NCI-H1436 treated with DMSO at 0.1 percent for 48 hours (cell line): ENCODE measurements at places on chromosomes 2 and 18.

- DNase-seq: no peak
These were observed 1693.4 kb upstream of the SLC39A10 start for GRCh38 chr2:193963472-193964119.

DNA sequence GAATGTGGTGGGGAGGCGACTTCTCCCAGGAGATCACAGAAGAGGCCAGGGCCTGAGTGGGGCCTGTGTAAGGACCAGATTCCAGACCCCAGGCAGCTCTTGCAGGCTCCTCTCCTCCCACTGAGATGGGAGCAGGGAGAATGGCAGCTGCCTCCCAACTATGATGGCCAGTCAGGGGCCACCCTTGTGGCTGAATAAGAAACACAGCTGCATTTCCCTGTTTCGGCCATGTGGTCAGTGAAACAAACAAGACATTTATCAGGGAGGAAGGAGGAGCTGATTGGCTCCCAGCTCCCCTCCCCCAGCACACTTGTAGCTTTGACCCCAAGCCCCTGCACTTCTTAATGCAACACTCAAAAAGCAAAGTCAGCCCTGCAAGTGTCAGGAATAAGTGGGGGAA lies 143.5 kb downstream of the CELF4 start:
- DNase-seq: no peak

- DNase-seq: no peak
These were observed 416.5 kb downstream of the BCL11A start for GRCh38 chr2:60136913-60137312.

GRCh38 chr2:191869781-191870180 lies 22.9 kb upstream of the CAVIN2 start:
- no peak for DNase-seq

- no peak for DNase-seq
These were observed 1063.8 kb downstream of the SOCS6 start for GRCh38 chr18:71352618-71353017.

DNA sequence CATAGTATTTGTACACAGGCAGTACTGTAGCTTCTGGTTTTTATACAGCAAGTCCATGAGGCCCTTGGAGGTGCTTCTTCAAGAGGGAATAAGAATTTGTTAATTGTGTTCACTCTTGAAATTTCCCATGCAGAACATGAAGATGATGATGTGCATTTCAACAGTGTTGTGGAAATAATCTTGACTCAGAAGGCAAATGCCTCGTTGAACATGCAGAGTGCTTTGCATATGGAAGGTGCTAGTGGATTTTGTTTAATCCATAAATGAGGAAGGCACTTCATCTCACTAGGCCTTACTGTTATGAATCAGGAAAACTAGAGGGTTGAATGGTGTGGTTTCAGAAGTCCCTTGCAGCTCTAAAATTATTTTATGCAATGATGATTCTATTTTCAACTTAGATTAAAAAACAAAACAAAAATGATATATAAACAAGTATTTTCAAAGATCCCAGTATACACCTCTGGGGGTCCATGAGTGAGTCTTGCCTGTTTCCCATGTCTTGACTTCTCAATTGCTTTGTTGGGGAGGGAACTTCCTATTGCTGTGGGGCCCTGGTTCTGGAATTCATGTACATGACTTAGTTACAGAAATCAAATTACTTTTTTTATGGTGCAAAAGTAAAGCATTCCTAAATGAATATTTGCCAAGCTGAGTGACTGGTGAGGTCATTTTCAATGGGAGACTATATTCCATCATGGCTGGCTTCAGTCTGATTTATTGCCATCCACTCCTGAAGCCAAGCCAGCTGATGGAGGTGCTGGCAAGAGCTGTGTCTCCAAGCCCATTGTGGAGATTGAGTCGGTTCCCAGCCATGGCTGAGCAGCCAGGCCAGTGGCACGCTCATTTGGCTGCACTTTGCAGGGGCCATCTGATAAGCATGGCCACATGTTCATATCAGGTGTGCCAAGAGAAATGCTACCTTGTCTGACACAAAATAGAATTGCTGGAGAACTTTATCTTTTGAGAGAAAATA lies 56.5 kb downstream of the MGAT5 start:
- DNase-seq: no peak

DNA sequence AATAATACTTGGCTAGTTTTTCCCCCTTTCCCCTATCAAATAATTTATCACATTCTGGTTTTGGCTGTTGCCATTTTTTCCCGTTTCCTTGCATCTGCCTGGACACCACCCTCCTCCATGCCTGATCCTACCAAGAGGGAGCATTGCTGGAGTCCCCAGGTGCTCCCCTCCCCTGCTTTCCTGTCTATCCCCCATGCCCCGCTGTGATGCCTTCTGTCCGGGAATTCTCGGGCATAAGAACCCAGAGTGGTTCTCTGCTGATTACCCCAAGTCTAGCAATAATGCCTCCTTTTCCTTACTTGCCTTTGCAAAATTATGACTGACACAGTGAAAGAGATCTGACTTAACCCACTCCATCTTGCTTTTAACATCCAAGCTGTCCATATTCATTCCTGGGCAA lies 248.0 kb upstream of the PXDN start:
- no peak for DNase-seq

DNA sequence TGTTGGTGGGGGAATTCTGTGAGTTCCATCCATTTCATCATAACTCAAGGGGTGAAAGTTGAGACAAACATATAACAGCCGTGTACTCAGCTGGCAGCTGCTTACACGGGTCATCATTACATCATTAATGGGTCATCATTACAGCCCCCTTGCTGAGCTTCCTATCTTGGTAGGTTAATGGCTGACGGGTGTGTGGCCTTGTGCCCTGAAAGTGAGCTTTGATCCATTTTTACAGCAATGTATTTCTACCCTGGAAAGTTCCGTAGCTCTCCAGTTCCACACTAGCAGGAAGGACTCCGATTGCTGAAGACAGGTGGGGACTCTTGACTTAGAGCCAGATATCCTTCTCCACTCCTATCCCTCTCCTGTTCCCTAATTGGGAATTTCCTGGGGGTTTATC lies 105.2 kb upstream of the DLX2 start:
- DNase-seq: no peak

DNA sequence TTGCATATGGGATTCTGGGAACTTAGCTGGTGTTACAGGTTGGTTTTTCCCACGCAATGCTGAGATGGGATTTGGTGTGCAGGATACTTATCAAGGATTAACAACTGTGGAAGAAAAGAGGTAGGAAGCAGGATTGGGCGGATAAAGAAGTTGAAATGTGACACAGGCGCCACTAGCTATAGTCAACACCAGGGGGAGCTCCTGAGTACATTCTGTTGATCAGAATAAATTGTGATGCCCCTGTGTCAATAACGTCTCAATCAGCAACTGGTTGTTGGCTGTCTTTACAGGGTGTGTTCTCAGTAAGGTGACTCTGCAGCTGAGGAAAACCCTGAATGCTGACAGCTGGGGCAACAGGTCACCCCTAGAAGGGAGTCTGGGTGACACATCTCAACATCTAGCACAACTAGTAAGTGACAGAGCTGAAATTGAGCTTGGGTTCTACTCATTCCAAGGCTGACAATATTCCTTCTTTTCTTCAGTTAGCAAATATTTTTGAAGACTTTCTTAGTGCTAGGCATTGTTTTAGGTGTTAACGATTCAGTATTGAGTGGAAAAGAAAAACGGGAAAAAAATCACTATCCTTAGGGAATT lies 143.0 kb downstream of the ARL6IP6 start:
- DNase-seq: no peak

DNA sequence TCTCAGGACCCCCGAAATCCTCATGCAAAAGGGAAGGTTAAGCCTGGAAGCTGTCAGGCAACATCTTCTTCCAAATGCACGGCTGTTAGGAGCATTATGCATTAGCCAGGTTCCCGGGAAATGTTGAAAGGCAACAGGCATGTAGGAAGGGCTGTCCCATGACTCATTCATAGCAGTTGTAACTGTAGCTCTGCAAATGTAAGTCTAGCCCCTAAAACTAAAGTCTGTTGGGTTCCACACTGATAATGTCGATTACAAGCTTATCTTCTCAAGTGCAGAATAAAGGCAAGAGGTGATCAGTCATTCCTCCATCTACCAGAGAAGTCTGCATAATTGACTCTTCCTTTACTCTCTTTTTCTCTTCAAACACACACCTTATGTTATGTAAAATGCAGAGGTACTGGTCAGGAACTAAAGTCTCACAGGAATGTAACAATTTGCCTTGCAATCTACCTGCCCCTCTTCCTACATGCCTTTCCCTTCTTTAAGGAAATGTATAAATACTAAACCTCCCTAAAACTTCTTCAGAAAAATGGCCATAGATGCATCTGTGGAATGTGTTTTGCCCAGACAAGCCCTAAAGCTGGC lies 99.8 kb downstream of the AKAIN1 start:
- no peak for DNase-seq

DNA sequence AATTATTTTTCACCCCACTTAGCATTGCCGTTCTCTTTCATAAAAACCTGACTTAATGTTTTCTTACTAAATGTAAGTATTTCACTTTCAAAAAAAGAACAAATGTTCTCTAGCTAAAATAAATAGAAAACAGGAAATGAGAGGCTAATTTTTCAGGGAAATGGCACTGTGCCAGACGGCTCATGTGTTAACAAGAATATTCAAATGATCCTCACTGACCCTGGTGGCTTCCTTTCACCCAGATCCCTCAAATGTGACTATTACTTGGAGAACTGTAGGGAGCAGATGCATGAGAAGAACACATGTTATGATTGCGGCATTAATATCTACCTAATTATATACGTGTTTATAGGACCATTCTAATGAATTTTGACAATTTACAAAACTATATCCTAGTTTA lies 827.7 kb downstream of the SOCS6 start:
- DNase-seq: no peak

- no peak for DNase-seq
These were observed 39.9 kb downstream of the PRKCE start for GRCh38 chr2:45691171-45691999.

DNA sequence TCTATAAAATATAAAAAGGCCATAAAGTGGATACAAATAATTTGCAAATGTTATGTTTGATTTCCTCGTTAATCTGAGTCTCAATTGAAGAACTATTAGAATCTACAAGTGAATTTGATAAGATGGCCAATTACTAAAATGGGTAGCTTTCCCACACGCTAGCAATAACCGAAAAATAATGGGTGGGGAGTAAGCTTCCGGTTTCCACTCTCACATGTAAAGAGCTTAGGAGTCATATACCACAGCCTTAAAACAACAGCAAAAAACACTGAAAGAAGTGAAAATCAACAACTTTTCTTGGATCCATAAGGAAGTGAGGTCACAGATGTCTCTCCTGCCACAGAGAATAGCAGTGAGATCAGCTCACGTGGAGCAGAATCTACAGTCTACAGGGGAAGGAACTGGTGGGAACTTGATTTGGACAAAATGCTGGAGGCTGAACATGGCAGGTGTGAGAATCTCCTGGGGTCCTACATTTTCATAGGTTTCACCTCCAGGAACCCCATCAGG lies 18.6 kb downstream of the THAP4 start:
- no peak for DNase-seq

GRCh38 chr18:59945544-59945943 lies 45.7 kb downstream of the PMAIP1 start:
- no peak for DNase-seq

DNA sequence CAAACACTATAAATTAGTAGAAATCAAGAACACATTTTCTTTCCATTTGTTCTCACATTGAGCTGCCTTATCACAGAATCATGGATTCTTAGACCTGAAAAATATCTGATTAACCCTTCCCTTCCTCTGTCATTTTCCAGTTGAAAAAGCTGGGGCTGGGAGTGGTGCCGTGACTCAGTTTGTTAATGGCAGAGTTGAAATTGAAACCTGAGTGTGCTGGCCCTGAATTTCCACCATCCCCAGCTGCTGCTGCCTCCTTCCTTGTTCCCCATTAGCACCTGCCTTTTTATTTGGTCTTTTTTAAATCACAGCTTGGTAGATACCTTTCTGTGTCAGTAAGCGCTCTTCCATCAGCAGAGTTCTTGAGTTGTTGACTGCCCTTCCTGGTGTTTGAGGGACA lies 10.6 kb downstream of the FARP2 start:
- DNase-seq: no peak

DNA sequence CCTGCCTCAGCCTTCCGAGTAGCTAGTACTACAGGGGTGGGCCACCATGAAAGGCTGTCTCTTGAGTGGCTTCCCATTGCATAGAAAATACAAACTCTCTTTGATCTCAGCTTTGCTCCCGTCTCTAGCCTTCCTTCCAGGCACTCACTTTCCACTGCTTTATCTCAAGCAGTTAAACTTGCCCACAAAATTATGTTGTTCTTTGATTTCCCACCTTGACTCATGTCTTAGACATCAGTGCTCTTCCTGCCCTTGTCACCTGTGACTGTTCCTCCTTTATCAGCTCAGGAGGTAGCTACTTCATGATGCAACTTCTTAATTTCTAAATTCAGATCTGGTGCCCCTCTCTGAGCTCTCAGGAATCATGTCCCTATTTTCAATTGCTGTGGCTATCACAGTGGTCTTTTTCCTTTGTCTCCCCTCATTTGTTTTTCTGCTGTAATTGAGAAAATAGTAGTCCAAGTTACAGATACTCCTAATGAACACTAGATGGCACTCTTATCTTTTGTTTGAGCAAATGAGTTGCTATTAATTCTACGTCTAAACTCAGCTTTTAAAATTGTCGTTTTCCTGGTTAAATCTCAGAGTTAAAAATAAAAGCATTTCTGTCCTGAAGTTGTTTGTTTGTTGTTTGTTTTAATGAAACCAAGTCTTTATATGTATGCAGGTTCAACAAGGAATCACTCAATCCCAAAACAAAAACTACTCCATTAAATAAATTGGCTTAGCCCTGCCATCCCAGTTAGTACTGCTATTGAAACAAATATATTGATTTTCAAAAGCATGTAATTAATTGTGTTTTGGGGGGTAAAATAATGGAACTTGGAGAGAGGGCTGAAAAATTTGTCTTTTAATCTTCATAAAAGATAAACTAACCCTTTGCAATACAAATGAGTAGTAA lies 46.9 kb upstream of the GREB1L start:
- DNase-seq: no peak

DNA sequence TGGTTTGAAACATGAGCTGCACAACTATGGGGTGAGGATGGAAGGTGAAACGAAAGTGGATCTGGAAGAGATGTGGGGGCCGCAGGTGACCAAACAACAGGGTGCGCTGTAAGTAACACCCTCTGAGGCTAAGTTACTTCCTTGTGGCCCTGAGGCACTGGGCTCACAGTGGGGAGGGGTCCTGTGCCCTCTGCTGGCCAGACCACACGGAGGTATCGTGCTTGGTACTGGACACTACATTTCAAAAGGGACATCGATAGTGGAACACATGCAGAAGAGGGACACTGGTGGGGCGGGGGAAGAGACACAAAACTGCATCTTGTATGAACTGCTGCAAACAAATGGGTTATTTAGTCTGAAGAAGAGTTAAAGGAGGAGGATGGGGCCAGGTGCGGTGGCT lies 110.6 kb downstream of the CLIP4 start:
- DNase-seq: no peak

- no peak for DNase-seq
These were observed 523 bp downstream of the KCTD1 start for GRCh38 chr18:26547646-26548414.

- no peak for DNase-seq
These were observed 200.9 kb upstream of the FSIP2 start for GRCh38 chr2:185537689-185538088.

DNA sequence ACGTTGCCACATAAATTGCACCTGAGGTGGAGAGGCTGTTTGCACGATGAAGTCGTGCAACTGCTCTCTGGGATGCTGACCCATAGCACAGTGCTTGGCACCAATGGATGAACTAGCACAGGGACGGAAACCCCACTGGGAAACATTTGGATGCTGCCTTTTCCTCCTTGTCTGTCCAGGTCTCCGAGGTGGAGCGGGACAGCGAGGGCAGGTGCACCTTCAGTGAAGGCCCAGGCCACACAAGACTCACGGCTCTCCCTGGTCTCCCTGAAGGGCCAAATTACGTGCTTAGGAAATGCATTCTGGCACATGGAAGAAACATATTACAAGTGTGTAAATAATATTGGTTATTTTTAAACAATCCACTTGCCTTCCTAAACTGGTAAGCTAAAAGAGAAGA lies 70.3 kb downstream of the TPO start:
- no peak for DNase-seq
